ENCODE measurements at places on chromosomes 12 and 14.

GRCh38 chr12:52976574-52977071 lies 27.7 kb downstream of the KRT18 start:
- DNase-seq, result no peak

DNA sequence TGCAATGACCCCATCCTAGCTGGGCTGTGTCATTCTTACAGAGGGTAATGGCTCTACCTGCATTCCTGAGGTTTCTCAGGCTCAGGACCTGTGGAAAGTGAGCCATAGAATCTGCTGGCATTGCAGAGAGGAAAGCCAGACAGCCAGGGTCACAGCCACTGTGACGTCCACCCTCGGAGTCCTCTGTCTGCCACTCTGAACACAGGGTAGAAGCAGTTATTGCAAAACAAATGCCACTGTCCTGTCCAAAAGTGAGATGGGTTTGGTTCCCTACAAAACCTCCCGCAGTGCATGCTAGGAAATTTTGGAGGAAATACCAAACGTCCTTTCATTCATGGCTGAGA lies 37.8 kb downstream of the TNFAIP2 start:
- no peak for DNase-seq

DNA sequence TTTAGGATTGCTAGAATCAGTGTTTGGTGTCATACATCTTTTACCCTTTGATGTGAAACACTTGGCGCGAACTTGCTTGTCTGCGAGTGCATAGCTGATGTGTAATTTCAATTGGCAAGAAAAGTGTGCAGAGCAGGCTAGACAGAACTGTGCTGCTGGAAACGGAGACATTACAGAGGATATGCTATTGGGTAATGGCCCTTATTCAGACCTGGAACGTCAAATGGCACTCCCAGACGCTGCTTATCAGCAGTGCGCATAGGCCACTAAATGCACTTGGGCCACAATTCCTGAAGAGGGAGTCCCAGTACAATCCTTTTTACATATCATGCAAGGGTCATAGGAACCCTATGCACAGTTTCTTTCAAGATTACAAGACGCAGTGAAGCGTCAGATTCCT lies 15.7 kb upstream of the SLC10A1 start:
- DNase-seq, result no peak

DNA sequence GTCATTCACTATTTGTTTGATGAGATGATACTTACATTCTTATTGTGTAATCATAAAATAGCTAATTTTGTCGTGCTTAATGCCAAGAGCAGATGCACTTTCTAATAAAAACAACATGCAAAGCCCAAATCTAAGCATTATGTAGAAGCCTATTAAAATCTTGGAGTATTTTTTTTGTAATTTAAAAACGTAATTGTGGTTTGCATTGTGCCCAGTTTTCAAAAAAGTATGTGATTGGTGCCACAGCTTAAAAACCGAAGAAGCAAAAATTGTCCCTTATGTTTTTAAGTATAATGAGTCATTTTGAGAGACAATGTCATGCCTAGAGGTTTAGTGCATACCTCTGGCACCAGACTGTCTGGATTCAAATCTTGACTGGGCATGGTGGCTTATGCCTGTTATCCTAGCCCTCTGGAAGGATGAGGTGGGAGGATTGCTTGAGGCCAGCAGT lies 464.8 kb upstream of the RGS6 start:
- DNase-seq, result no peak

DNA sequence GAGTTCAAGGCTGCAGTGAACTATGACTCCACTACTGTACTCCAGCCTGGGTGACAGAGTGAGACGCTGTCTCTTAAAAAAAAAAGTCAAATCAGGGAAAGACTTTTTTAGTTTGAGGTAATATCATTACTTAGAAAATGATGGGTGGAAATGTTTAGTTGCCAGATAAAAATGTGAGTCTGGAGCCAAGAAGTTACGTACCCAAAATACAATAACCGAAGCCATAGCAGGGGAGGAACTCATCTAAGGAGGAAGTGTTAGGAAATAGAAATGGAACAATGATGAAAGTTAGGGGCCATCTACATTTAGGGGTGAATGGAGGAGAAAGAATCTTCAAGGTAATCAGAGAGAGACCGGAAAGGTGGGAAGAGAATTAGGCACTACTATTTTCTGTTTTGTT lies 98.8 kb downstream of the DACT1 start:
- no peak for DNase-seq
